ENCODE measurements at places on chromosomes 1 and 21.
A peak's percentile ranks its signal among the peaks of the same experiment; 100 is the strongest.

DNA sequence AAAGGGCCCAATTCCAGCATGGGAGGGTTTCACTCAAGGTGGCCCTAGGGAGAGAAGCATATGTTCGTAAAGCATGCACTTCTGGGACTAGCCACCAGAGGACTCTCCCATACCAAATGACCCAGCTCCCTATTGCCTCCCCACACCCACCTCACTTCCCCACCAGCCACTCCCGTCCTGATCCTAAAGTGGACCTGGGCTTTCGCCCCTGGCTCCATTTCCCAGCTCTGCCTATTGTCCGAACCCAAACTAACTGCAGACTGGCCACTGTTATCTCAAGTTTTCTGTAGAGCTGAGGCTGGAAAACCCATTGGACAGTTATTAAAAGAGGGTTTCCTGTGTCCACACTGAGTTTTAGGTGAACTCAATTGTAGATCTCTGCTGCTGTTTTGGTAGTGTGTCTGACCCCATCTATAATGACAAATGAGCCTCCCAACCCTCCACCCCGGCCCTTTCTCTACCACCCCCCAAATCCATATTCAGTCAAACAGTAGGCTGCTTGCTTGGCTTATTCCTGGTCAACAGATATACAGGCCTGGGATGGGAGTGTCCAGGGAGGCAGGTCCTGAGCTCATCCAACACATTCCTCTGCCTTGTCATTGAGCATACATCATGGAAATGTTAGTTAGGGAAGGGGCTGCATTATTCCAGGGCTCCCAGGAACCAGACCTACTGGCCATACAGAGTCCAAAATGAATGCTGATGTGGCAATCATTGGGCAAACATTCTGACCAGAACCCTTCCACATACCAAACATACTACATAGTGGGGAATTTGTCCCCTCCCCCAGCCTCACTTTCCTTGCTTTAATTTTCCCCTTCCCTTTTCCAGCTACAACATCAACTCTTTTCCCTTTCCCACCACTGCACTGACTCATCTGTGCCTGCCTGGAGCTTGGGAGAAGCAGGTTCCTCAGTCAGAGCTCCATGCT is 59.2 kb downstream of the ABCA4 start:
- DNase-seq, result peak; percentile 76

DNA sequence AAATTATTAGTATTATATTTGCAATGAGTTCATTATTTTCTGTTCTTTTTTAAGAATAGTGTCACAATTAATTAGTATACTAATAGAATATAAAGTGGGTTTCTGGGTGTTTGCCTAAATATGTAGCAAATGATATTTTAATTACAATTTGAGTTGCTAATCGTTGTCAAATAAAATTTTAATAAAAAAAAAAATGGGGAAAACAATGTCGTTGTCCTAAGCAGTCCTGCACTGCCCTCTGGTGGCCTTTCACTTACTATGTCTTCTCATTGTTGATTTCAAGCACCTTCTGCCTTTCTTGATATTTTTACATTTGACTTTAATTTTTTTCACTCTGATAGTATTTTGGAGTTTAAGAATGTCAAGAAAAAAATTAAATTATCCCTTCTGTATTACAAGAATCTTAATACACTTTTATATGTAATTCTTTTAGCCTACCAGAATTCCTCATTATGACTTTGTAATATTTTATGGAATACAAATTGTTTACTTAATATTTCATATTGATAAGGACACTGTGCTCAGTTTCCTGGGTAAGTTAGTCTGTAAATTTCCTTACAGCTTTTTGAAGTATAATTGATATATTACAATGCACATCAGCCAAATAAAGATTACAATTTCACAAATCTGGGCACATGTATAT is 104.5 kb upstream of the FMN2 start:
- DNase-seq, result peak; percentile 41

- DNase-seq, result no peak
These were observed 21.3 kb upstream of the CYP4X1 start for GRCh38 chr1:47002211-47002610.

DNA sequence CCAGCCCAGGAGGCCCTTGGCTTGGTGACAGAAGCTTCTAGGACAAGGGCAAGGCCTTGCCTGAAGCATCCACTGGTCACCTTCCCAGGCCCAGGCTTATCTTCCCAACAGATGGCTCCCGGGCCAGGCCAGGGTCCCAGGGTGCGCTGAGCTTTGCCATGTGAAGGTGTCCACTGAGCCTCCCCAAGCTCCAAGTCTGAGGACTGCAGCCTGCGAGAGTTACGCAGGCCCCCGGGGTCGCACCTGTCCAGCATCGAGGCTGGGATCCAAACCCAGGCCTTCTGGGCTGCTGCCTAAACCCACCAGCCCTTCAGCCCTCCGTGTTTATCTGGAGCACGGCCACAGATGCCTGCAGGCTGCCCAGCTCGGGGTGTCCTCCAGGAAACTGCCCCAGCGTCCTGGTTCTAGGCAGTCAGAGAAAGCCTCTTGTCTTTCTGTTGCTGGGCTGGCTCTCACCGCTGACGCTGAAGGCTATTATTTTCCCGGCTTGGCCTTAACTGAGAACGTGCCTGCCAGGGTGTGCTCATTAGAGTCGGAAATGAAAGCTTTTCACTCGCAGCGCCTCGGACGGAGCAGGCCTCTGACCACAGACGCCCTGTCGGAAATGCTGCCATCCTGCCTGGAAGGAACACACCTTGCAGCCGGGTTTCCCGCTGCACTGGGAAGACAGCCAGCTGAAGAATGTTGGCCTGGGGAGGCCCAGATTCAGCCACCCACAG is 71.4 kb downstream of the MEGF6 start:
- DNase-seq, result peak; percentile 36

- DNase-seq, result no peak
These were observed 26.0 kb downstream of the PTTG1IP start for GRCh38 chr21:44847261-44848056.

DNA sequence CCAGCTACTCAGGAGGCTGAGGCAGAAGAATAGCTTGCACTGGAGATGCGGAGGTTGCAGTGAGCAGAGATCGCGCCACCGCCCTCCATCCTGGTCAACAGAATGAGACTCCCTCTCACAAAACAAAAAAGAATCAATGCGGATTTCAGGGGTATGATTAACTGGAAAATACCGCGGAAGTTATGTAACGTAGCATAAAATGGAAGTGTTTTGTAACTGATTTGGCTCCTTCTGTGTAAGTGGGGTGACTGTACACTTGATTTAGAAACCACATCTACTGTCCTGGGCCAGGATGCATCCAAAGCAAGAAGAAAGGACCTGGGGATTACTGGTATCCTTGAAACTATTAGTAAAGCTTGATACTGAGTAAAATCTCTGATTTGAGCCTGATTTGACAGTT is 3.1 kb upstream of the VAMP4 start:
- DNase-seq, result no peak

DNA sequence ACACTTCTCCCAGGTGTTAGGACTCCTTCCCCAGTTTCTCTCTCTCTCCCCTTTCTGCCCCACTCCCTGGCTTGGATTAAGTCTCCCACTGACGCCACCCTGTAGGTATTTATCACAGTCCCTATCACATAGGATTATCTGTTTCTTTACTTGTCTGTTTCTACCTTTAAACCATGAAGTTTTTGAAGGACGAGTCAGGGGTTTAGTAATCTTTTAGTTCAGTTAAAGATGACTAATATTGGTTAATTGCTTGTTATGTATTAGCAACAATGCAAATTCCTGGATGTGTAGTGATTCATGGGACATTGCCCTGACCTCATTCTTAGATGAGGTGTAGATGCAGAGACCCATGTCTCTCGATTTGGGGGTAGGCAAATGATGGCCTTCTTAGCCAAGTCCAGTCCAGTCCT is 6.4 kb downstream of the LAMC1 start:
- peak; percentile 88 for DNase-seq

DNA sequence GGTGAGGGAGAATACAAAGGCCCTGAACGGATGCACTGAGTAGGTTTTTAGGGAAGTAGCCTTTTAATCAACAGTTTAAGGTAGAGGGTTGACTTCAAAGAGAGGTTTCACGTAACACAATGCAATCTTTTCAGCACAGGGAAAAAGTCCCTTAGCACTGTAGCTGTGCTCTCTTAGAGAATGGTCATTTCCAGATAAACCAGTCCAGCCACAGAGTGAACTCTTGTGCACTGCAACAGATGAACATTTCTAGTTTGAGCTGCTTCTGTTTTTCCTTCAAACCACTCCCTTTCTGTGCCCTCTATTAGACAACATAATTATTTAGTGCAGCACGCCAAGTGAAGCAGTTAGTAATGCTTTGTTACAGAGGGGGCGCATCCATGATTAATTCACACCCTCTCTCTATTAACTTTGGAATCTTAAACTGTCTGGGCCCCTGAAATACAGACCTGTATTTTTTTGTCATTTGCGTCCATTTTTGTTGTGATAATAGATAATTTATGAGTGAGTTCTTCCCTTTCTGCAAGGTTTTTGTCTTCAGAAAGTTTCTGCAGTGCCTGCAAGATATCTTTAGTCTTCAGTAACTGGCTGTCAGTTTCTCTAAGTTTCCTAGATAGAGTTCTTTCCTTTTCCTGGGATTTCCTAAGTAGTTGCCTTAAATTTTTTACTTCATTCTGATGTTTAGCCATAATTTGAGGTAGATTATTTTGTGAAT is 22.9 kb downstream of the LCA5L start:
- DNase-seq, result no peak

- no peak for DNase-seq
These were observed 40.3 kb downstream of the TAS1R2 start for GRCh38 chr1:18819203-18819602.

GRCh38 chr1:30757352-30758120 is at the start of gene LAPTM5:
TSS of gene LAPTM5 (minus strand) at chr1:30757774. CDS start at chr1:30757745, 29 bp downstream.
- no peak for DNase-seq

GRCh38 chr21:37983336-37984095 is 67.3 kb upstream of the KCNJ6 start:
- DNase-seq, result peak; percentile 56

DNA sequence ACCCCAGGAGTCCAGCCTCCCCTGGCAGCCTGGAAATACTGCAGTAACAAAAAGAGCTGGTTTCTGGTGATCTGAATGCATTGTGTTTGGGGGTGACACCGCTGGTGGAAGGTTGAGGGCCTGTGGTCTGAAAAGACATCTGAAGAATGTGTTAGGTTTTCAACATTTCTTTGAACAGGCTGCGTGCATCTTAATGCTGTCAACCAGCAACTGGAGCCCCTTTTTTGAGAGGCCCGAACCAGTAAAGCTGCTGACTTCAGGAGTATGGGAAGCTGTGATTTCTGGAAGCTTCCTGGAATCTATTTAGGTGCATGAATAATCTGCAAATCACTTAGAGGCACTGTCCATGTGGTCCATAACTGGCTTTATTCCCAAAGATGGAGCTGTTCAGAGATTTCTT is 17.0 kb downstream of the ATP5PO start:
- DNase-seq, result peak; percentile 60

- no peak for DNase-seq
These were observed 35.4 kb downstream of the ADCY10 start for GRCh38 chr1:167878372-167879160.

- no peak for DNase-seq
These were observed 57.3 kb downstream of the SDCCAG8 start for GRCh38 chr1:243312952-243313634.

- DNase-seq, result no peak
These were observed 7.0 kb downstream of the TLR5 start for GRCh38 chr1:223136086-223136485.

DNA sequence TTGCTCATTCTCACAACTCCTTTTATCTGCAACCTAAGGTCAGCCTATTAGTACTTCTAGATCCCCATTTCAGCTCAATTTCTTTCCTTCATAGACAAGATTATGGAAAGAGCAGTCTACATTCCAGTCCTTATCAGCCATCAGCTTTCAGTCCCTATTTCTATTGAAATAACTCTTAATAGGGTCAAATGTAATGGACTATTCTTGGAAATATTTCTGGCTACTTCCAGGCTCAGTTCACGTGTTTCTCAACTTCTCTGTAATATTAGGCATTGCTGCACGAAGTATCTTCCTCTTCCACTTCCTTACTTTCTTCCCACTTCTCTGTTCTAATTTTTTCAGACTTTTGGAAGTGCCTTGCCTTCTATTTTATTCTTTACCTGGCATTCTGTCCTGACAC is 232.9 kb upstream of the USP25 start:
- no peak for DNase-seq

GRCh38 chr1:1377540-1378205 is 2.7 kb upstream of the AURKAIP1 start:
- DNase-seq, result no peak

GRCh38 chr21:36255663-36256062 is 64.3 kb upstream of the MORC3 start:
- DNase-seq, result no peak

DNA sequence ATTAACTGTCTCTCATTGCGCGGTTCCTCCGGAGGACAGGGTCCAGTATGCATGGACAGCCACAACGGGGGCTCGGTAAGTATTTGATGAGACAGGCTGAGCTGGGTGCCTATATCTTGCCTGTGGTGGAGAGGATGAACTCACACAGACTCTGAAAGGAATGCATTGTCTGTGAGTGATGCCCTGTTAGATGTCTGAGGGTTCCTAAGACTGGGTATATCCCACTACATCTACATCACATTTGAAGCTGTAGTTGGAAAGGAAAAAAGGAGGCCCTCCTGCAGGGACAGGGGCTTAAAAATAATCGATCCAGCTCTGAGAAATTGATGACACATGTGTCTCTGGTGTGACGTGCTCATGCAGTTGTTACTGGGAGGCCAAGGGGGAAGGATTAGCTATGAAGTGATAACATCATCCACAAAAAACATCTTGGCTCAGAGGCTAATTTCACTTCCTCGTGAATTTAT is 1.9 kb downstream of the ADARB1 start:
- DNase-seq, result peak; percentile 49

GRCh38 chr1:998745-998994 is 1.2 kb downstream of the HES4 start:
- DNase-seq, result no peak

GRCh38 chr1:70005386-70006034 is 199.9 kb downstream of the LRRC40 start:
- DNase-seq, result no peak

DNA sequence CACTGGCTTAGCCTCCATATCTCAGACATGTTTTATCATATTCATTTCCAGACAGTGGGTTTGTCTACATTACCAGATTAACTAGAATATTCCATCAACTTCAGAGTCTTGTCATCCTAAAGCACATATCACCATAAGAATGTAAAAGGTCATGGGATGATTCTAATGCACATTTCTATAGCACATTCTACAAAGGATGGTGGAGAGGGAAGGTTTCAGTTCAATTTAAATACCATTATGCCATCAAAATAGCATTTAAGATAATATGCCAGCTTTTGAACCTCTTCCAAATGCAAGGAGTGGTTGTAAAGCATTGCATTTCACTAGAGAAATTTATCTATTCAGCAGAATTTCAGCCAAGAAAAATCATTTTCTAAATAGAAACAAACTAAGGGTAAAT is 970.5 kb downstream of the TTLL7 start:
- DNase-seq, result no peak

GRCh38 chr1:29282135-29282923 is 46.0 kb downstream of the PTPRU start:
- DNase-seq, result no peak

GRCh38 chr21:42456457-42456856 is 39.6 kb downstream of the RSPH1 start:
- DNase-seq, result no peak

DNA sequence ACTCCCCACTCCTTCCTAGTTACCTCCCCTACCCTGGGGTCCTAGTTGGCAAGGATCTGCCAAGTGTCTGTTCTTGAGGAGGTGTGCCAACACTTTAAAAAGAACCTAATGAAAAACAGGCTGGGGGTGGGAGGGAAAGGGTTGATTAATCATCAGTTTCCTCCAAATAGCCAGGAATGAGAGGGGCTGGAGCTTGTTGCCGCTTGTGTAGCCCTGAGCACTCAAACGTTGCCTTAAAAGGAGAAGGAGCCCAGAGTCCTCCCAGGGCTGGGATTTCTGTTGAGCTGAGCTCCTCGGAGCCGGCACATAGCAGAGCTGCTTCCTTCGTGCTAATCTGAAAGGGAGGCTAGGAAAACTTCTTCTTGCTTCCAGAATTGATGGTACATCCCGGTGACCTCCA is 15.9 kb downstream of the SHISA4 start:
- peak; percentile 99 for DNase-seq
